NCI-H1417 treated with DMSO at 0.1 percent for 48 hours (cell line): ENCODE measurements at places on chromosomes 5 and 9.

DNA sequence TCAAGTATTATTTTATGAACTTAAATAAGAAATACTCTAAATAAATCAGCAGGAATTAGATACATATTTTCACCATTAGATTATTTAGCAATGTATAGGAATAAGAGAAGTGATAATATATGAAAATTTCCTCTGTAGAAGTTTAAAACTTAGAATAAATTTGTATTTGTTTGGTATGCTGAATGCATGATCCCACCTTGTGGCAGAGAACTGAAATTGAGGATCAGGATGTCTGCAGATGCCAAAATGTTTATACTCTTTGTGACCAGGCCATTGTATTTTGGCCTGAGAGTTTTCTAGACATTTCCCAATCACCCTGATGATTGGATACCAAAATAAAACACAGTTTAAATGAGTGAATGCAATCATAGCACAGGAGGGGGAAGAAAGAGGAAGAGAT is 6.3 kb downstream of the TYRP1 start:
- no peak for DNase-seq

- no peak for DNase-seq
These were observed 250.0 kb downstream of the NR3C1 start for GRCh38 chr5:143153332-143154119.

DNA sequence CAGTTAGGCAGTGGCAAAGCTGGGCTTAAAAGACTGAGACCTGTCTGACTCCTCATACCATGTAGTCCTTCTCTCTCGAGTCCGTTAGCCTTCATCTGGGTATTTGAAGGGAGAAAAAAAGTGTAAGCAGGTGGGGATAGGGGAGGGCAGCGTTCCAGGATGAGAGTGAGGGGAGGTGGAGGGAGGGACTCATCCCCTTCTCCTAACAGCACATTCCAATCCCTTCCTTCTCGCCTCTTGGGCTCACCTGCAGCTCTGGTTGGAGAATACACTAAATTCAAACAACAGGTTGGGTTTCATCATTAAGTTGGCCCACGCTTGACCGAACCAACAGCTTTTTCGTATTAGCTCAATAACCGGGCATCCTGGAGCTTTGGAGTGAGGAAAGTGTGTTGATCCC is 3.6 kb downstream of the NEURL1B start:
- DNase-seq, result no peak

GRCh38 chr5:132215329-132215728 is 12.3 kb downstream of the P4HA2 start:
- DNase-seq, result no peak

DNA sequence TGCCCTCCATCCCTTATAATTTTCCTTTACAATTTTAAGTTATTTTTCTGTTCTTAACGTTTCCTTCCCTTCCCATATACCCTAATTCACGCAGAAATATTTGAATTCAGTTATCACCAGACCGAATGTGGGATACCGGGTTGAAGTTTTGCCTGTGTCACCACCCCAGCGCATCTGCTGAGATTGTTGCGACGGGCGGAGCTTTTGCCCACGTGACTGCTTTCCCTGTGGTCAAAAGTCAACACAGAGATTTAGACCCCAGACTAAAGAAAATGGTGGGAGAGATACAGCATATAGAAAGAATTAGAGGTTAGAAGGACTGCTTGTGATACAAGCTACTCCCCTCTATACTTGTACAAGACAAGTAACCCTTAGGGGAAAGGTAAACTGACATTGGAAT is 326.4 kb upstream of the CTNND2 start:
- no peak for DNase-seq

DNA sequence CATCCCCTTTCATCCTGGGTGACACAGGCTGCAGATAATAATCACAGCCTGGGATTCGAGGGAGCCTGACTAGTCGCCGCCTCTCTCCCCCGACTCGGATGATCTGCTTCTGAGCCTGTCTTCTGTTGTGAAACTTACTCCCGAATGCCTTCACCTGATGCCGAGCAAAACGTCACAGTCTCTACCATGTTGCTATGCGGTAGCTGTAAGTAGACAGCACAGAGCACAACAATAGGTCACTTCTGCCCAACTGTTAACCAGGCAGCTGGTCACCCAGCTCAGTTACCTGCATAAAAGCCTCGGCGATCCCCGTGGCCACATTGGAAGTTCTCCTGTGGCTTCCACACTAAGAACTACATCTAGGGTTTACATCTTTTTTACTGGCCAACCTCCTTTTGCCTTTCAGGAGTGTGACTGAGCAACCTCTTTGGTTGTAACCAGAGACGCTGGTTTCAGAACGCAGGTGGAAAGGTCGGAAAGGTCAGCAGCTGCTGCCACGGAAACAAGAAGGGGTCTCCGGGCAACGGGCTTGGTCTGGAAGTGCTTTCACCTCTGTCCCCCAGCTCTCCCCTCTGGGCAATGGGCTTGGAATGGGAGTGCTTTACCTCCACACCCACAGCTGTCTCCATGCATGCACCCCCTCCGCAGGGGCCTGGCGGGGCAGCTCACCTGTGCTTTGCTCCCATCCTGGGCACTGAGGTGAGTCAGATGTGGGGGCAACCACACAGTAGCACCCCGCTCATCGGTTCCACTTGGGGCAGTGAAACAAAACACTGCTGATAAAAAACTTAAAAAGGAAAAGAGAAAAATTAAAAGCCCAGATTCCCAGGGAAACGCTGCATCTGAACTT is 7.6 kb upstream of the PPP1R26 start:
- DNase-seq, result no peak

- no peak for DNase-seq
These were observed 184.4 kb upstream of the FTMT start for GRCh38 chr5:121667292-121667691.

DNA sequence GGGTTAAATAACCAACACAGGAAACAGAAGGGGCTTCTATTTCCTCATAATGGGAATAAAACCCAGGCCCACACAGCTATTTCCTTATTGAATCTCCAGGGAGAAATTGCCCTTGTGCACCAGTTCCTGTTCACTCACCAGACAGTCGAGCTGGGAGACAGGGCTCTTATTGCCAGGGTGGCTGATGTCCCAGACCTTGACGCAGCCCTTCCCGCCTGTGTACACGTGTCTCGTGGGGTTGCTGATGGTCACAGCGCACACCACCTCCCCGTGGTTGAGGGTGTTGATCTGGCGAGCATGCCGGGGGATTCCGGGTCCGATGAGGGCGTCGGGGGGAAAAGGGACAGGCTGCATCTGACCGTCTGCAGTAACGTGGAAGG is 96.5 kb downstream of the TLE1 start:
- no peak for DNase-seq

GRCh38 chr5:57494104-57495098 is 11.8 kb upstream of the ACTBL2 start:
- no peak for DNase-seq

- DNase-seq, result no peak
These were observed 37.3 kb upstream of the ADRA1B start for GRCh38 chr5:159878988-159879471.

DNA sequence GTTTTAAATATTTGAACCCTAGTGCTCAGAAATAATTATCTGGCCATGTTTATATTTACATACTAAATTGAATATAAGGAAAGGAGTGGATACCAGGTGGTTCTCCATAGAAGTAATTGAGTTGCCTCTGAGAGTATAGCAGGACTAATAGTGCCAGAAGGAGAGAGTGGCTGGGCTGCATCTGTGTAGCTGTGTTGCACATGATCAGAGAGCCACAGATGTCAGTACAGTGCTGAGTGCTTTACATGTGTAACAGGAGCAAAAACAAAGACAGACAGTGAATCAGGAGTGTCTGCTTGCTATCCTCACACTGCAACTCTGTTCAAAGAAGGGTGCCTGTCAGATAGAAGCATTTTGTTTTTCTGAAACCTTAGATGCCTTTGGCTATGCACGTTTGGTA is 353.9 kb upstream of the PAPPA start:
- DNase-seq, result no peak

GRCh38 chr9:126589349-126589748 is 24.4 kb upstream of the LMX1B start:
- DNase-seq, result no peak

GRCh38 chr5:80437326-80437725 is 29.5 kb downstream of the ZFYVE16 start:
- DNase-seq, result no peak

GRCh38 chr9:89922099-89922498 is 317.3 kb downstream of the GADD45G start:
- no peak for DNase-seq

- no peak for DNase-seq
These were observed 140.2 kb upstream of the LPAR1 start for GRCh38 chr9:111178331-111179055.

DNA sequence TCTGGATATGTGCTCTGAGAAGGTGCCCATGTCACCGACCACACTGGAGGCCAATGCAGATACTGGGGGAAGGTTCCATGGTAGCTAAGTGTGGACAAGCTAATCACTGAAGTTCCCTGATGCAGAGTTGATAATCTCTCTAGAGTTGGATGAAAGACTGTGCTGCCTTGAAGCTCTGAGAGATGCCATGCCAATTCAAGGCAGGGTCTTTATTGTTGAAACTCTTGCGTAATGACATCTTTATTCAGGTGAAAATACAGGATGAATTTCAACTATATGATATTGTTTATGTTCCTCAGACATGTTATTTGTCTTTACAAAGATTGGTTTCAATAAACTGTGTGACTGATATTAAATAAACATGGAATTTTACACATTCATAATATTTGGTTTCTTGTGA is 167.6 kb upstream of the TMEM161B start:
- no peak for DNase-seq

DNA sequence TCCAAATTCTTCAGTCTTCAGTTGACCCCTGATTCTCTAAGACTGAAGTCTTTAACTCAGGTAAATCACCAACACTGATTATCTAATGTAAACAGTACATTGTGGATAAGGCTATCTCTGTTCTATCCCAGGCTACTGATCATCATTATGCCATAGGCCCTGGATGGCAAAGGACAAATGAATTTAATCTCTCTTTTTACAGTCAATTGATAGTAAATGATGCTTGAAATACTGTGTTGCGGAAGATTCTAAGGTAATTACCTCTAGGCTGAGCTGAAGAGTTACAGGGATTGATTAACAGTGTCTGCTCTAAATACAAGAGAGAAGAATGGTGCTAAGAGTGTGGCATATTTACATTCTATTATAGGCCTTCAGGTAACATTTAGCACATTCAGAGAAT is 264.7 kb downstream of the ACTL7B start:
- no peak for DNase-seq

DNA sequence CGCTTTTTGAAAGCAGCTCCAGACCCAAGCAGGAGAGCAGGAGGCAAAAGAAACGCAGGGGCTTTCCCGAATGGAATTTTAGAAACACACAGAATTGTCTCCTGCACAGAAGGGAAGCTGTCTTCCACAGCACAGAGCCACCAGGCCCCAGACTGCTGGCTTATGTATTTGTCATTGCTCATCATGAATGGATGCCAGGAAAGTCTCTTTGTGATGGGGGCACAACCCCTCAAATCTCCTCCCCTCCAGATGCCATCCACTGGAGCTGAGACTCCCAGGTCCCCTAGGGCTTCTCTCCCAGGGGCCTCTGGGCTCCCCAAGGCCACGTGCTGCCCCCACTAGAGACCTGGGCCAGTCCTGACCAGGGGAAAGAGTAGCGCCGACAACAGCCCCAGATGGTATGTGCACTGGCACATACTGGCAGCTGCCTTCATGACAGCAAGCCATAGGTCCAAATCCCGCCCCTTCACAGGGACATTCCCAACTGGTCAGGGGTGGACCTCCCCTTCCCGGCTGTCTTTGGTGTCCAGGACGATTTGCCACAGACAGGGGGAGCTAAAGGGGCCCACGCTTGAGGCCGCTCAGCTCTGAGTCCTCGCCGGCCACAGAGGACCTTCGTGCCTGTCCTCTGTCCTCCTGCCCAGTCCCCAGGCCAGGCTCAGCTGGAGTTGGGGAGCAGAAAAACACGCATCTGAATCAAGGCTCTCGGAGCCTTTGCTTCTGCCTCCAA is 127.8 kb downstream of the KCNIP1 start:
- no peak for DNase-seq

DNA sequence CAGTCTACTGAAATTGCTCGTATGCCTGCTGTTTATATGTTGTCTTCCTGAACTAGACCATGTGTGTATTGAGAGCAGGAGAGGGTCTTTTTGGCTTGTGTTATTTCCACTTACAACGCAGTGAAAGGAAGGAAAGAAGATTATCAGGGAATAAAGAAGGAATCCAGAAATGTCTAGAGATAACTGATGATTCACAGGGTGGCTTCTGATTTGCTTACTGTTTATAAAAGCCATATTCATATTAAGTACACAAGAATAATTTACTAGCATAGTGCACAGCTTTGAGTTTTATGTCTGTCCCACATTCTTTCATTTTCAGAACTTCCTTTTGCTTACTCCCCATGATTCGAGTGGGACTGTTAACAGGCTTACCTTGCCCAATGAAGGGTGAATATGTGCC is 72.1 kb downstream of the PRLR start:
- no peak for DNase-seq

DNA sequence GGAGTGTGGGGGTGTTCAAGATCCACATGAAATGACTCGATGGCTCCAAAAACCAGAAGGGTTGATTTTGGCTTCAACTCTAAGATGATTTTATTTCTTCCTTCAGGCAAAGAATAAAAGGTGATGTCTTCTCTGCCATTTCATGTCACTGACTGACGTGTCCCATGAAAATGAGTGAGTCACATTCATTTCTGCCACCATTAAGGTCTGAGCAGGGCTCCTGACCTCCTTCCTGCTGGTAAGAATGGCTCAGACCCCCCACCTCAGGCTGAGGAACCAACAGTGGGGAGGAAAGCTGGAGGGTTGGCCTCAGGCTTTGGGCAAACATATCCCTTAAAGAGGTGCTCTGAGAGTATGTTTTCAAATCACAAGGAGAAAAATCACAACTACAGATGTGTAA is 53.9 kb upstream of the ZNF354A start:
- no peak for DNase-seq

DNA sequence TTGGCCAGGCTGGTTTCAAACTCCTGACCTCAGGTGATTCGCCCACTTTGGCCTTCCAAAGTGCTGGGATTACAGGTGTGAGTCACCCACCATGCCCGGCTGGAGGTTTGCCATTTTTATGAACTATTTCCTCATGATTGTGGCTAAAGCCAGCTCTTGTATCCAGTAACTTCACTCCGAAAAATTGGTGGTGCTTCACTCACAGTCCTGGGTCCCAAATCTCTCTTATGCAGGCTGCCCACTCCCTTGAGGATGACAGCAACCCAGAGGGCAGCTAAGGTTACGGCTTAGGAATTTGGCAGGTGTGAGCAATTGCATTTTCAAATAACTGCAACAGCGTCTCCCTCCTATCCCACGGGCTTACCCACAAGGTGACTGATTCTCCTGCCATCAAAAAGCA is 23.4 kb upstream of the FUBP3 start:
- DNase-seq, result no peak

- no peak for DNase-seq
These were observed 115.7 kb downstream of the PPP2R2B start for GRCh38 chr5:146762830-146763229.

GRCh38 chr5:176413255-176413565 is 3.1 kb downstream of the CLTB start:
- DNase-seq, result no peak

GRCh38 chr9:130927995-130928900 is 10.8 kb downstream of the FIBCD1 start:
- no peak for DNase-seq

GRCh38 chr9:89667726-89668125 is 62.9 kb downstream of the GADD45G start:
- DNase-seq, result peak; percentile 42

GRCh38 chr5:131635684-131636572 is 899 bp upstream of the RAPGEF6 start:
- DNase-seq, result no peak

GRCh38 chr5:156154757-156155156 is 172.2 kb upstream of the SGCD start:
- DNase-seq, result no peak
